Left forelimb (tissue), 1 donor: ENCODE measurements at places on chromosomes 3 and 15.

DNA sequence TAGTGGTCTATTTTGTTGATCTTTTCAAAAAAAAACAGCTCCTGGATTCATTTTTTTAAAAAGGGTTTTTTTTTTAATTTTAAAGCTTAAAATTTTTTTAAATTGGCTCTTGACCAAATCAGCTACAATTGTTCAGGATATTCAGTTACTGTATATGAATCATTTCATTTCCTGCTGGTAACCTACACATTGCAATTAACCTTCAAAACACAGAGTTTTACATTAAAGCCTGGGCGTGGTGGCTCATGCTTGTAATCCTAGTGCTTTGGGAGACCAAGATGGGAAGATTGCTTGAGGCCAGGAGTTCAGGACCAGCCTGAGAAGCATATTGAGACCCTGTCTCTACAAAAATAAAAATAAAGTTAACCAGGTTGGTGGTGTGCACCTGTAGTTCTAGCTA, 163.4 kb downstream of the ALDH1A2 start:
- no peak for DNase-seq

DNA sequence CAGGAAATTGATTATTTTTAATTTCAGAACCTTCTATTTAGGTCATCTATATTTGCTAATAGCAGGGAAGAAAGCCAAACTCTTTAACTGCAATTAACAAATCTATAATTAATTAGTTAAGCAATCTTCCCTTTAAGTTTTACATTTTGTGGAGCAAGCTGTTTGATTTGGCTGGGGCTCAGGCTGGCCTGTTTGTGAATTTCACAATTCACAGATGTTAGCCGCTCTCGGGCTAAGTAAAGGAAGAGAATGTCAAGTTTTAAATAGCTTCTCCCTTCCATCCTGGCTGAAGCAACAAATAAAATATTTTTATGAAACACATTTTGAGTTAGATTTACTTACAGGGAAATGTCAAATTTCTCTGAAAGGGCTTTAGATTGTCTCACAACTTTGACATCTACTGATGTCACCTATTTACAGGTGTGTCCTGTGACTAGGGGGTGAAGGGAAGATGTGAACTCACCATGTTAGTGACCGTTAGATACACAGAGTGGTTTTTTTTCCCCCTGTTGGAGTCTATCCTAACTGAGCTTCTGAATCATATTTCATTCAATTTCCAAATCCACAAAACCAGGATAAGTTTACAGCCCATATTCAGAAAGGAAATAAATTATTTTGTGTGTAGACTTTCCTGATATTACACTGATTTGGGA, 1.3 kb upstream of the TP63 start:
- DNase-seq = no peak

DNA sequence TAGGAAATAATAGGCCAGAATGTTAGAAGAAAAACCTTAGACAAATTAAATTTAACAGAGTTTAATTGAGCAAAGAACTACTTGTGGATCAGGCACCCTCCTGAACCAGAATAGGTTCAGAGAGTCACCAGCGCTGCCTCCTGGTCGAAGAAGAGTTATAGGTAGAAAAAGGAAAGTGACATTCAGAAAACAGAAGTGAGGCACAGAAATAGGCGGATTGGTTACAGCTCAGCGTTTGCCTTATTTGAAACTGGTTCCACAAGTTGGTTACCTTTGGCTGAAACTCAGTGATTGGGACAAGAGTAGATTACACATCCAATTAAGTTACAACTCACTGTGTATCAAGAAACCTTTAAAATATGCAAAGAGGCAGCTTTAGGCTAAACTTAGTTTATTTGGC, 4.4 kb downstream of the AADAC start:
- no peak for DNase-seq

DNA sequence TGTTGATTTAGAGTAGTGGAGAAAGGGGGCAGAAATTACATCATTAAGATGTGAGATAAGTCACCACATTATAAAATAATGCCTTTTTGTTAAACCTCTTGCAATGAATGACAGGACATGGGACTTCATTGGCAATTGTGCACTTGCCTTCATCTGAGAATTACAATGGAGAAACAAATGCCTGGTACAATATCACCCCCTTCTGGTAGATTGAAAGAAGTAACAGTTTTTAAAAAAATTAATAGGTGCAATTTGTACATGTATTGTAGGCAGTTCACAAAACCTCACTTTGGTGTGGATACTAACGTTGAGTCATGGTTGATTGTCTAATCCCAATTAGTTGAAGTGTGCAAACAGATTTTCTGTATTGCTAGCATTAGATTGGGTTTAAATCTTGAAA, 4.6 kb upstream of the P2RY14 start:
- DNase-seq = no peak

GRCh38 chr15:71117714-71118305, 2.5 kb downstream of the THSD4 start:
- no peak for DNase-seq

DNA sequence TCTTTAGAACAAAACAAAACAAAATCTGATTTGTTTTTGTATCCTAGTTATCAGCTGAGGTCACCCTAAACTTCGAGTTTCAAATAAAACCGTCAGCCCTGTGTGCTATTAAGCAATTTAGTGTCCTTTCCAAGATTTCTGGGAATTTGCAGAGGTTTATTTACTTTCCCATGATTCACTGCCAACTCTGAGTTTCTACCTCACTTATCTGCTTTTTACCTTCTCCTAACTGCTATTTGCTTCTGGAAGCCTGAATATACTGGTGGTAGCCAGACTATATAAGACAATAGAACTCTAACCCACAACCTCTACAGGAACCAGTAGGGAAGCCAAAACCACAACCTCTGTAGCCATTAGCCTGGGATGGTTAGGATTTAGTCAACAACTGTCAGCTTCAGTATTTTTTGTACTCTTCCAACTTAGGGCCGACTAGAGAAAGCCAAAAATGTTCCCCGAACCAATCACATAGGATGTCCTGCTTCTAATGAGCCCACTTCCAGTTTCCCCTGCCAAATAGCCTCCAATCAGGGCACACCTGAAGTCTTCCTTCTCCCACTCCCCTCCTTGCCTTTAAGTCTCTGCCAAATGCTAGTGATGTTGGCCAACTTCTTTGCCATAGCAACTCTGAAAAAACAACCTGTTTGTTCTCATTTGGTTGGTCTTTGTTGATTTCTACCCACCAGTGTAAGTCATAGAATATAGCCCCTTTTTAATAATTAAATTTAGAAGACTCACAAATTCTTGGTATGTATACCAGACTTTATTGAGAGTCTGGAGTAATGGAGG, 273.1 kb downstream of the ULK4 start:
- no peak for DNase-seq

DNA sequence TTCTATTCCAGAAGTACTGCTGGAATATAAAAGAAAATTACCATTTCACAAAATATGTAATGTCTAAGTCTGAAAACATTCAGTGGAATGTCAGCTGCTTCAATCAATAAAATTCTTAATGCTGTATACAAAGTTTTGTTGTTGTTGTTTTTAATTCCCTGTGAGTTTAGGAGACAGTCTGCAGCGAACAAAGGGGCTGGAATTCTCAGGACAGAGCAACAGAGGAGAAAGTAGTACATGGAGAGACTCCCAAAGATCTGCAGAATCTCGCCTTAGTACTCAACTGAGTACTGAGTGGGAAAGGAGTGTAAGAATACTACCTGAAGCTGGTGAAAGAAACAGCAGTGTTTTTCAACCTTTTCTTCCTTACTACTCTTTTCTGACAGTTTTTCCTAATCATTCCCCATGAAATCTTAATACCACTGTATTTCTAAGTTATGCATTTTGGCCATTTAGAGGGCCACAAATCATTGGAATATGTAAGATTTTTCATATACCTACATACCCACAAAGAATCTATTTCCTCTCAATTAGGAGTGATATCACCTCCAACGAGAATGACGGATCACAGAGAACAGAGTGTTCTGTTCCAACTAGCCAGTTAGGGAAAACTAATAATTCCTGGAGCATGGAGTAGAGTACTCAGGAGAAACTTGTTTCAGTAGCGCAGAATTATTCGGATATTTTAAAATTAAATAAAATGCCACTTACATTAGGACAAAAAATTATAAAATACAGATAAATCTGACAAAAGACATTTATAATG, 16.0 kb downstream of the ANKRD28 start:
- no peak for DNase-seq

DNA sequence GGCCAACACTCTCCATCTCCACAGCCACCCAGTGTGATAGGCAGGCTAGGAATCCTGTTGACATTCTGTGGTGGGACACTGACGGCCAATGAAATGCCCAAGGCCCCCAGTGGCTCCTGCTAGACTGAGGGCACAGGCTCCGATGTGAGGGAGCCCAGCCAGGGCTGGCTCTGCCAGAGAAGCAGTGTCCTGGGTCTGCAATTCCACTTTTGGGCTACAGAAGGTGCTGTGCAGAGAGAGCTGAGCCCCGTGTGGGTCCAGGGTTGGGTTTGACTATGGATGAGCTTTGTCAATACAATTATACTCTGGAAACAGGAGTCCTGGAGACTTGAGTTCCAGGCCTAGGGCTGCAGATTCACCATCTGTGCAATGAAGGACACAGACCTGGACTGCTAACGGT, 55.7 kb upstream of the TMEM115 start:
- no peak for DNase-seq

DNA sequence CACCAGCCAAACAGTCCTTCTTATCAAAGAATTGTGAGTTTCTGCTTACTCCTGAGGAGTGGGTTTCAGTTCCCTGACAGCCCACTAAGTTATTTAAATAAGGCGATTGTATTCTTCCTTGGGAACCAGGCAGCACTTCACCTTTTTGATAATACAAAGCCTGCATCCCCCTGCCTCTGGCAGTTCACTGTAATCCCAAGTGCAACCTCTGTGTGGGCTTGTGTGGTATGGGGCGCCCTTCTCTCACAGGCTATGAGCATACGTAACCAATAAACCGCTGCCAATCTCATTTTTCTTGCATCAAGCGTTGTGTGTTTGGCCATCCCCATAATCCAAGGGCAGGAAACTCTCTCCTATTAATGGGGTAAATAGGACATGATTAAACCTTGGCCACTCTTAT, 1025.6 kb downstream of the NSUN3 start:
- no peak for DNase-seq

GRCh38 chr3:125594581-125595011, 701 bp downstream of the OSBPL11 start:
- no peak for DNase-seq

DNA sequence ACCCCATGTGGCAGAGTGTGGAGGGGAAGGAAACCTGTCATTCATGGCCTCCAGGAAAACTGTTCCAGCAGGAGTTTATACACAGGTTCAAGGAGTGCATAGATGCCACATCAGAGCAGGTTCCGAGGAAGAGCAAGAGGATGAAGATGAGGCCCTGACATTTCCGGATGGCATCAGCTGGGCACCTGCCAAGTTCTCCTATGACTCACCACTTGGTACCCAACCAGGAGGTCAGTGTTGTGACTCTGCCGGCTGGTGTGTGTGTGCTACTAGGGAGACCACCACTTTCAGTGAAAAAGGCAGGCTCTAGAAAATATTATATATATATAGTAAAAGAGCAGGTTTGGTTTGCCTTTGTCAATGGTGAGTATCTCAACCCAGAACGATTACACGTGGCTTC, 69.3 kb downstream of the NTRK3 start:
- DNase-seq = no peak

- DNase-seq = peak; percentile 73
Observed at GRCh38 chr3:111924283-111924682, 54.5 kb upstream of the ABHD10 start.

DNA sequence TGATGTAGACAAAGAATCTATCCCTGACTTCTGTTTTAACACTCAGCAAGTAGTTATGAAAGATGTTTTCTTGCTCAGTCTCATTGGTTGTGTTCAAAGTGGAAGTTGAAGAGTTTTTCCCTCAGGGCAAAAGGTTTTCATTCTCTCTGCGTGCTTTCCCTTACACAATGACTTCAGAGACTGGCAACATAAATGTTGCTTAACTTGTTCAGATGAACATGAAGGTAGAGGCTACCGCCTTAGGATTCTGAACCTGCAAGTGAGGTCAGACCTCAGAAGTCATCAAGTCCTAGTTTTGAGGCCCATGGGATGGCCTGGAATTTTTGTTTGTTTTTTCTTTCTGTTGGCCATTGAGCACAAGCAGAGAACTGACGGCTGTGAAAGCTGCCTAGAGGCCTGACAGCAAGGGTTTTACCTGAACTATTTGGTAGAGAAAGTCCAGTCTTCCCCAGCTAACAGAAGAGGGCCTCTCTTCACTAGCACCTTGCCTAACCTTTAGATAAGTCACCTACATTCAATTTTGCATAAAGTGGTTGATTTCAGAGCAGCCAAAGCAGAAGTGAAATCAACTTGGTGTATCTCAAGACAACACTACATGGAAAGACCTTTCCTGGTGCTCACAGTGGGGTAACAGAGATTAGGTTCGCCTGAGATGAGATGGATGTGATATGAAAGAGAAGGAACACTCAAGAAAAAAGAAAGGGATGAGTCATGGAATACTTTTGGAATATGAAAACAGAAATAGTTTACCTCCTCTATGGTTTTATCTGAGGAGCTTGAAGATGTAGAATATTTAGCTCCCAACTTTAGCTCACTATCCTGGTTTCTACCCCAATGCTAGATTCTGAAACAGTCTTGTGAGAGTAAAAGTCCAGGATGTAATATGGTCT, 53.6 kb upstream of the AP4E1 start:
- DNase-seq = no peak

- DNase-seq = no peak
Observed at GRCh38 chr3:14124223-14124614, 451 bp downstream of the CHCHD4 start.

DNA sequence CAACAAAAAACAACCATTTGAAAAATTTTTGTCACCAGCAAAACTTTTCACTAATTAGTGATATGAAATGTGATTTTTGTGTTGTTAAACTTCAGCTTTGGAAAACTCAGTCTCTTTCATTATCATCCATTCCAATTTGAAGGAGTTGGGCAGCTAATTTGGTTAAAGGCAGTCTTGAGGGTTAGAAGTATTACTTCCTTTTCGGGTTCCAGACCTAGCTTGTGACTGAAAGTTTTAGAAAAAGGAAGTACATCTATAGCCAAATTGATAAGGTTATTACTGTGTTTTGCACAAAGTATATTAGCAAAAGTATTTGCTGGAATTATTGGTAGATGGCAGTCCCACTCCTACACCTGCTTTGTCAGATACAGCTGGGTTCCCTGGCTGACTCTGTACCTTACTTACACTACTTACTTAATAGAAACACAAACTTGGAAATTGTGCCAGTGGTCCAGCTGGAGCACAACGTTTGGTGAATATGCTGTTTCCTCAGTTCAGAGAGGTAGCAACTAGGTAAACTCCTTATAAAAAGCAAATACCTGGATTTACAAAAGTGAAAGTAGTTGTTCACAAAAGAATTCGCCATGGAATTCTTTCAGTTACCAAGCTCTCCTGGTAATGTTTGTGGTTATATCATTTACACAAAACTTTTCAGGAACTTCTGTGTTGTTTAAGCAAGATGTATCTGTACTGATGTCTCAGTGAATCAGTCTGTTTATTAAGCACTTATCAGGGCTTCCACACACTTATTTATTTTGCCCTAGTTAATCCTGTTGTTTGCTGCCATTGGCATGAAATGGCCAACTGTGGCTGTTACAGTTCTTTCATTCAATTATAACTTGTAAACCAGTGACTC, 31.6 kb downstream of the TIPARP start:
- DNase-seq = no peak

GRCh38 chr3:19221081-19221480, 72.8 kb downstream of the KCNH8 start:
- no peak for DNase-seq

GRCh38 chr15:69140306-69140705, 20.1 kb upstream of the GLCE start:
- peak; percentile 41 for DNase-seq
